Neuronal stem cell (in vitro differentiated cells): ENCODE measurements at places on chromosomes 12 and 14.
A peak's percentile ranks its signal among the peaks of the same experiment; 100 is the strongest.

DNA sequence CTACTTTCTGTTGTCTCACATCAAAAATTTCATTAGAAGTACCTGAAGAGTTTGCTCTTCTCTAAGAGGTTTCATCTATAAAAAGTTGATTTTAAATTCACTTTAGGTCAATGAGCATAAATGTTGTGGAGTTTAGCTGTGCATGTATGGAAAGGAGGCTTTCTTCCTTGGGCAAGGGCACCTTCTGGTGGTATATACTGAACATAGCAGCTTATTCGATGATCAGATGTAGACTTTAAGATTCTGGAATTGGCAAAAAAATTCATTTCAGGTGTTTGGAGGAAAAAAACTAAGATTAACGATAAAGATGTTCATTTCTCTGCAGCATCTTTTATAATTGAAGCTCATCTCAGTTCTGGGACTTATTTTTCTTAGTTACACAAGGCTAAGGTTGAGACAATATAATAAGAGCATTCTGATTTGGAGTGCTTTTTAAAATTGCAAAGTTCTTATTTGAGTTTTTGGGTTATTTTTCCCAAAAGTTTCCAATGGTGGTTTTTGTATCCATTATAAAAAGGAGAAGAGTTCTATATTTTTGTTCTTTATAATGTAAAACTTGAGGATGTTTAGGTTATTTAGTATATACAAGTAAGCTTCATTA, 46.8 kb downstream of the TMEM117 start:
- peak; percentile 17 for DNase-seq

- DNase-seq, result no peak
These were observed 35.0 kb downstream of the ERH start for GRCh38 chr14:69363055-69363454.

GRCh38 chr12:48602192-48602989, 32.5 kb upstream of the LALBA start:
- no peak for DNase-seq

DNA sequence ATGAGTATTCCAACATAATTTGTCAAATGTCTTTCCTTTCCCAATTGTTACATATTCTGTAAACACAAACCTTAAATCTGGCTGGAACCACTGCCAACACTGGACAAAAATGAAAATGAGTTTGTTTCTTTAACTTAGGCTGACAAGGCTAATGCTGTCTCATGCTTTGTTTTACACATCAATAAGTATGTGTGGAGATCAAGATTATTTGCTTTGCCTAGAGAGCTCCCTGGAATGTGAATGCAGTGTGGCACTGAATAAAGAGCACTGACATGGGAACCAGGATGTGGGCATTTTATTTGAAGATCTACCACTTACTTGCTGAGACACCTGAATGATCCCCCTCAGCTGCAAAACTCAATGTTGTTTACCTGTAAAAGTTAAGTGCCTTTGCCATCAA, 61.7 kb downstream of the RALGAPA1 start:
- DNase-seq, result no peak

DNA sequence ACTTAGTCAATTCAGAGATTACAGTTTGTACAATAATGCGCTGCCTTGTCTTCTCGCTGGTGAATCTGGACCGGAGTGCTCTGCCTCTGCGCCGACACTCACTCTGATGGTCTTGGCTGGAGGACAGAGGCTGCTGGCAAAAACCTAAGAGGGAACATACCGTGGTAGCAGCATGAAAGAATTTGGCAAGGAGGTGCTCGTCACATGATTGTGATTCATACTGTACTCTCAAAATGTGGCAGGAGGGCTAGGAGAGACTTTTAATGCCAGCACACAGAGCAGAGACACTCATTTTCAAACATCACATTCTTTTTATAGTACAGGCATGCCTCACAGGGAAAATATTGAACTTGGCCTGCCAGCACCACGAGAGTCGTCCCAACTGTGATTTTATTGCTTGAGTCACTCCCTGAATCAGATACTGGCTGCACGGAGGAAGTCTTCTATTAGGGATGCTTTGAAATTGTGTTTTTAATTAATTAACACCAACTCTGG, 67.8 kb downstream of the HMGA2 start:
- no peak for DNase-seq

- DNase-seq, result no peak
These were observed 66.6 kb downstream of the CLMN start for GRCh38 chr14:95253039-95253630.

DNA sequence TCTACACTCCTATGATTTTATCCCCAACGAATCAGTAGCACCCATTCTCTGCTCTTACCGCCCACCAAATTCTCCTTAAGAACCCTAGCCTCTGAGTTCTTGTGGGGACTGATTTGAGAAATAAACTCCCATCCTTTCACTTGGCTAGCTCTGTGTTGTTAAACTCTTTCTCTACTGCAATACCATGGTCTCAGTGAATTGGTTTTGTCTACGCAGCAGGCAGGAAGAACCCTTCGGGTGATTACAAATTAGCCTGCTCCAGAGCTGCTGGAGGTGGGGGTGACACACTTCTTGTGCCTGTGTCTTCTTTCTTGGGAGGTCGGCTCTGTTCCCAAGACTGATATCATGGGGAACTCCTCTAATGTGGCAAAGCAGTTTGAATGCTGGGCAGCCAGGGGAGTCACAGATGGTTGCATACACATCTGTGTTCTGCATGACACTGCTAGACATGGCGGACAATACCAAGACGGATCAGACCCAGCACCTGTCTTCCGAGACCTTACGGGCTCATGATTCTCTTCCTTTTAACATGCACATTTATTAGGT, 1.6 kb upstream of the C1S start:
- DNase-seq, result no peak

DNA sequence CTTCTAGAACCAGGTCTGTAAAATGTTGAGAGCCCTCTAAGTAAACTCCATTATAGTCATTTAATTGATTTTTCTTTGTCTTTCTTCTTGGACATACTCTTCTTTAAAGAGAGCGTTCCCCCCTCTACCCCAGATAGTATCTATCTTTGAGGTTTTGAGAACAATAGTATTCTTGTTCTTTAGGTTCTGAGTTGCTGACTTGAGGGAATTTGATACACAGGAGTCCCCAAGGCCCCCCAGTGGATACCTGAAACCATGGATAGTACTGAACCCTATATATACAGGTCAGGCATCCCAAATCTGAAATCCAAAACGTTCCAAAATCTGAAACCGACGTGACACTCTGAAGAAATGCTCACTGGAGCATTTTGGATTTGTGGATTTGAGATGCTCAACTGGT, 65.5 kb downstream of the FUT8 start:
- DNase-seq, result no peak

GRCh38 chr12:7868391-7868790, 4.3 kb downstream of the SLC2A14 start:
- no peak for DNase-seq

DNA sequence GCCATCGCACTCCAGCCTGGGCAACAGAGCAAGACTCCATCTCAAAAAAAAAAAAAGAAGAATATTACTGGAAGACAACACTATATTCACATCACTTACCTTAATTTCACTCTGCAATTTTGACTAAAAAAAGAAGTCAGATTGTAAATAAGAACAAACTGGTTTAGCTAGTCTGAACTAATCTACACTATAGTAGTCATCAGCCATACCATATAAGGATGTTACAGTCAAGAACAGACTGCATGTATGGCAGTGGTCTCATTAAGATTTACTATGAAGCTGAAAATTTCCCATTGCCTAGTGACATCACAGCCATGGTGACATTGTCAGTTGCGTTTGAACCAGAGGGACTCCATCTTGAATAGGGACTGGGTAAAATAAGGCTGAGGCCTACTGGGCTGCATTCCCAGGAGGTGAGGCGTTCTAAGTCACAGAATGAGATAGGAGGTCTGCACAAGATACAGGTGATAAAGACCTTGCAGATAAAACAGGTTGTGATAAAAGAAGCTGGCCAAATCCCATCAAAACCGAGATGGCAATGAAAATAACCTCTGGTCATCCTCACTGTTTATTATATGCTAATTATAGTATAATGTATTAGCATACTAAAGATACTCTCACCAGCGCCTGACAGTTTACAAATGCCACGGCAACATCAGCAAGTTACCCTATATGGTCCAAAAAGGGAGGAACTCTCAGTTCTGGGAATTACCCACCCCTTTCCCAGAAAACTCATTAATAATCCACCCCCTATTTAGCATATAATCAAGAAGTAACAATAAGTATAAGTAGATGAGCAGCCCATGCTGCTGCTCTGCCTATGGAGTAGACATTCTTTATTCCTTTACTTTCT, 51.2 kb downstream of the OSBPL8 start:
- DNase-seq, result no peak

DNA sequence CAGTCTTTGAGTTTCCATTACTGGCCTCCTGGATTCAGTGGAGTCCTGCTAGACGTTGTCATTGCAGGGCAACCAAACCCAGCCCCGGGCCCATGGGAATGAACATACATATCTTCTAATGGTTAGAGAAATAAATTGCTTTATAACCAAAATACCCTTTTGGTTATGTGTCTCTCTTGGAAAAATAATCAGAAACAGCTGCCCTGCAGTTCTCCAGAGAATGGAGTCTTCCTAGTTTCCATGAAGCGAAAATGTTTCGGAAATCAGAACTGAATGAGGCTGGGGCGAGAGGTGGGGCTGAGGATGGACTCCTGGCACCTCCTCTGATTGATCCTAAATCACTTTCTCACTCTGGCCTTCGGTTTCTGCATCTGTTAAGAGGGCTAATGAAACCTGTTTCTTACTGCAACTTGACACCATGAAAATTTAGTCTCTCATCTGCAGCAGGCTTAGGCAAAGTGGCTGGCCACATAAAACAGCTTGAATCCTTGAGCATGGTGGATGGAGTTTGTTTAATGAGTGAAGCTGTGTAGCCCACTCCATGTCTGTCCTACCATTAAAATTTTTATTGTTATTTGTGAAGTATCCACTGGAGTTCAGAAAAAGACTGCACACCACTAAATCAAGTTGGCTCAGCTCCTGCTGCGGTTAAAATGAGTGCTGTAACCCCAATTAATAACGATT, 198.9 kb downstream of the CACNA1C start:
- DNase-seq, result no peak

DNA sequence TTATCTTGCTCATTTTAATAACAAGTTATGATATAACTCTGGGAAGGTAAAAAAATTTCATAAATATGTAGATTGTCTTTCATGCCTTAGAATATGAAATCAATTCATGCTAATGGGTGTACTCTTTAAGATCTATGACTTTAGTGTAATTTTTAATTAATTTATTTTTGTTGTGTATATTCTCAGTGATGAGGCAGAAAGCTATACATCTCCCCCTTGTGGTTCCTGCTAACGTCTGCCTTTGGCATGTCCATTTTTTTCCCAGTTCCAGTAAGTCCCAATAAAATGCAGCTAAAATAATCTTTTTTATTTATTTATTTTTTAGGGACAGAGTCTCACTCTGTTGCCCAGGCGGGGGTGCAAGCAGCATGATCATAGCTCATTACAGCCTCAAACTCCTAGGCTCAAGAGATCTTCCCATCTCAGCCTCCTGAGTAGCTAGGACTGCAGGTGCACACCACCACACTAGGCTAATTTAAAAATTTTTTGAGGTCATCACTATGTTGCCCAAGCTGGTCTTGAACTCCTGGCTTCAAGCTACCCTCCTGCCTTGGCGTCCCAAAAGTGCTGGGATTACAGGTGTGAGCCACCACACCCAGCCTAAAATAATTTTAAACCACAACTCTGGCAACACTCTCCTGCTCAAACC, 3.3 kb upstream of the CHURC1 start:
- DNase-seq, result no peak

DNA sequence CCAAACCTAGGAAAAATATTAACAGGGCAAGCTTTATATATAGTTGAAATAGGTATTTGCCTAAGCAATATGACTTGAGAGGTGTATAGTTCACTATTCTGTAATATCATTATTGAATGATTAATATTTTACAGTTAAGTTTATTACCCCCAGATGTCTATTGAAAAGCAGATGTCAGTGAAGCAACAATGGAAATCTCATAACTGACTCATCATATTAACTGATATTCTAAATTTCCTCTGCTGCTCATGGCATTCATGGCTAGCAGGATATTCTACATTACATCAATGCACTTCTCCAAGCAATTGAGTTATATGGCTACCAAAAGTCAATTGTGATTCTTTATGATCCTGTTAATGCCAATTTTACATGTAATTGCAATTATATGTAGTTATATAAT, 9.7 kb upstream of the MAGOHB start:
- no peak for DNase-seq

DNA sequence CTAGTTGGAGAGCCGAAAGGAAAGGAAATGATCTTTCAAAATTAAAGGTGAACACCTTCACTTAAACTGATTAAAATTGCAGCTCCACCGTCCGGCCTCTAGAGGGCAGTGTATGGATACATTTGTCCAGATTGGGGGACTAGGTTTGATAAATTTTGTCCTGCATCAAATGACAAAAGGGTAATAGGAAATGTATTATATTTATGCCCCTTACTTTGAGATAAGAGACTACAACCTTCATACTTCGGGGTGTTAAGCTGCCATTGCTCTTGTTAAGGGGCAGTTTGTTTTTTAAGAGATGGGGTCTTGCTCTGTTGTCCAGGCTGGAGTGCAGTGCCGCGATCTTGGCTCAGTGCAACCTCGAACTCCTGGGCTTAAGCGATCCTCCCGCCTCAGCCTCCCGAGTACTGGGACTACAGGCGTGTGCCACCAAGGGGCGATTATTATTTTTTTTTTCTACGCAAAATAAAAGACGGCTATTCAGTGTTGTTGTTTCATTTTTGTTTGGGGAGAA, 818 bp upstream of the SUOX start:
- DNase-seq, result peak; percentile 54

DNA sequence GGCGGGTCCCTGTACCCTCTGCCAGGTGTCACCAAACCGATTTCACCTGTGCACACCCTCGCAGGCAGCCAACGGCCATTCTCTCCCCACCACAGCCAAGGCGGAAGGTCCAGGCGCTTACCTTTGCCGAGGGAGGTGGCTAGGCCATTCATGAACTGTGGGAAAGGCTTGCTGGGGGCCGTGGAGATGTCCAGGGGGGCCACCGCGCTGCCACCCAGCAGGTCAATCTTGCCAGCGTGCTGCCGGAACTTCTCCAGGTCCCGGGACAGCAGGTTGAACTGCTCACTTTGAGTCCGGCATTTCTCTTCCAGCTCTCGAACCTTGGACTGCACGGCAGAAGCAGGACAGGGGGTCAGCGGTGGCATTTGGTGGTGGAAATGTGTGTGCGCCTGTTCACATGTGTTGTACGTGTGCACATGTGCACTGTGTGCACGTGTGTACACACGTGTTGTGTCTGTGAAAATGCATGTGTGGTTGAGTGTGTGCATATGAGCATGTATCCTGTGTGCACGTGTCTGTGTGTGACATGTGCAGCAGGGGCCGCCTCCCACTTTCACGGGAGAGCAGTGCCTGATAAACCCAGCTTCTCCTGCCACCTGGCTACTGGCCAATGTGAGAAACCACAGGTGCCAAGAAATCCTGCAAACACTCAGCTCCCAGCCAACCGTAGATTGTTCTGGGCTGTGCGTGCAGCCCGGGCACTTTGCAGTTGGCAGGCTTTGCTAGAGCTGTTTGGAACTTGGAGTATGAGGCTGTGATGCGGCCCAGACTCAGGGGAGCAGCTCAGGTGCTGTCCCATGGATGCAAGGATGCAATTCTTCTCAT, 118.9 kb downstream of the PIWIL1 start:
- DNase-seq, result no peak

- DNase-seq, result no peak
These were observed 13.4 kb downstream of the ZFHX2 start for GRCh38 chr14:23538050-23538718.

GRCh38 chr12:57145460-57146059, 1.9 kb downstream of the LRP1-AS start:
- no peak for DNase-seq
